ENCODE measurements at places on chromosomes 7 and 10.

GRCh38 chr7:31828520-31828919, 141.5 kb downstream of the PPP1R17 start:
- DNase-seq: no peak

GRCh38 chr10:24944512-24945255, 7.7 kb downstream of the PRTFDC1 start:
- no peak for DNase-seq

DNA sequence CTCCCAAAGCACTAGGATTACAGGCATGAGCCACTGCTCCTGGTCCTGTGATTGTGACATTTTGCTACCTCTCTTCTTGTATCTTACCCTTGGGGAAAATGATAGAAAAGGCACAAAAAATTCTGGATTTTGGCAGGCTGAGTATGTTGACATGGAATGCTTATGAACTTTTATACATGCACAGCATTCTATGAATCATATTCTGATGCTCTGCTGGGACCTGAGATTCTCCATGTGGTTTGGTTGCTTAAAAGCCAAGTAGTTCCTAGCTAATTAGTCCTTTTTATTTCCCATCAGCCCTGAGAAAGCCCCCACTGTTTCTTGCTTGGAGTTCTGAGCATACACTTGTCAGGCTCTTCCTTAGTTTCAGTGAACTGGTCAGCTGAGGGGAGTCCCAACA, 8.3 kb upstream of the KAZALD1 start:
- no peak for DNase-seq

- DNase-seq: no peak
Measured at GRCh38 chr10:92290076-92290836, 622 bp downstream of the CPEB3 start.

DNA sequence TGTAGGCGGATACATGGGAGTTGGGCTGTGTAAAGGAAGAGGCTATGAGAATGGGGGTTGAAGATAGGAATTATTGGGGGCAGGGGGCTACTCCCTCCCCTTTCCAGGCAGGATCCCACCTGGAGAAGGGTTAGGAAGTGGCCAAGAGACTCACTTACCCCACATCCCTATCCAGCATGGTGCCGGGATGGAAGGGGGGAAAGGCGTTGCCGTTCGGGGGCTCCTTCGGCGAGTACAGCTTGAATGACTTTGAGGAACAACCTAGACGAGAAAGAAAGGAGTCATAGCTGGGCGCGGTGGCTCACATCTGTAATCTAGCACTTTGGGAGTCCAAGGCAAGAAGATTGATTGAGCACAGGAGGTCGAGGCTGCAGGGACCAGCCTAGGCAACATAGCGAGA, 8.9 kb downstream of the LDB1 start:
- no peak for DNase-seq

DNA sequence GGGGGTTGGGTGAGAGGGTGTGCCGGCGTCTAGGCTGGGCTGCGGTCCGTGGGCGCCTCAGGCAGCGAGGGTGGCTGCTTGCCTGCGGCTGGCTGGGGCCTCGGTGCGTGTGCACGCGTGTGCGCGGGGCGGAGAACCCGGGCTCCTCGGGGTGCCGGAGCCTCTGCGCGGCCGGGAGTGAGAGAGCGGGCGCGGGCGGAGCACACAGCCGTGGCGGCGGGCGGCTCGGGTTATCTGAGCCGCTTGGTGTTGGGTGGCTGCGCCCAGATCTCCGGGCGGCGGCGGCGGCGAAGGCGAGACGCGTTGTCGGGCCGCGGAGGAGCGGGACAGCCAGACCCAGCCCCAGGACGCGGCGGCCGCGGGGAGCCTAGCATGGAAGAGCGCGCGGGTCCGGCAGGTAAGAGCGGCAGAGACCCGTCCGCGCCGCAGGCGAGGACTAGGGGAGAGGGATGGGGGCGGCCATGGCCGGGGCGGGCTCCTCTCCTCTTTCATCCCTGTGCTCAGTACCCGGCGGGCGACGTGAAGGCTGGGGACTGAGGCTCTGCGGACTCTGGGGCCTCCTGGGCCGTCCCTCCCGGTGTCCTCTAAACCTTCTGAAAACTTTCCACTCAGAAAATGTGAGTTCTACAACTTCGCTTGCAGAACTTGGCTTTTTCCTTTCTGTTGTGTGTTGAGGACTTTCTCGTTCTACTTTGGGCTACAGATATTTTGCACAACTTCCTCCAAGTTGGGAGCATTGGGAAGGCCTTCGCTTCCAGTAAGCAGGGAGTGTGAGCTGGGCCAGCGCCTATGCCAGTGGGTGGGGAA, 9.8 kb upstream of the PAX2 start:
- no peak for DNase-seq

DNA sequence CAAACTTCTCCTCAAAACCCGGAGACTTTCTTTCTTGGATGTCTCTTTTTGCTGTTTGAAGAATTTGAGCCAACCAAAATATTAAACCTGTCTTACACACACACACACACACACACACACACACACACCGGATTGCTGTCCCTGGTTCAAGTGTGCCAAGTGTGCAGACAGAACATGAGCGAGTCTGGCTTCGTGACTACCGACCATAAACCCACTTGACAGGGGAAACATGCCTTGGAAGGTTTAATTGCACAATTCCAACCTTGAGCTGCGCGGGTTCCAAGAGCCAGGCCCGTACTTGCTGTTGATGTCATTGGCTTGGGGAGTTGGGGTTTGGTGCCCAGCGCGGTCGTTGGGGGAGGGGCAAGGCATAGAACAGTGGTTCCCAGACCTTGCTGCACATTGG, 1.7 kb downstream of the EGFR start:
- no peak for DNase-seq

GRCh38 chr7:94335586-94335985, 59.1 kb upstream of the COL1A2 start:
- no peak for DNase-seq

- DNase-seq: no peak
Measured at GRCh38 chr7:130732980-130733930, 752 bp downstream of the KLF14 start.

- DNase-seq: no peak
Measured at GRCh38 chr7:135209225-135209834, 2.0 kb downstream of the WDR91 start.

DNA sequence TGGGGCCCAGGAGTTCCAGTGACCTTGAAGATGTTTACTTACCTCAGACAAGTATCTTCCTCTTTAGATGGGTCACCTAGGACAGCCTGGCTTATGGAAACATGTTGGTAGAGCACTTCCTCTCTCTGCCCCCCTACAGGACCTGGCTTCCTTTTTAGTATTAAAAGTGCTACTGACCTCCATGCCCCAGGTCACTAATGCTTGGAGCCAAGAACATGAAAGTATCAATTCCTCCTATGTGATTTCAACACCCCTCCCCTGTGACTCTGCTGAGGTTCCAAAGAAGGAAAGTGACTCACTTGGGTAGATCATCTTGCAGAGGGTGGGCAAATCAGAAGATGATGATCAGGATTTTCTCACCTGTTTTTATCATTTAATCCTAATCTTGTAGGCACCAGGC, 125.3 kb upstream of the CCDC6 start:
- DNase-seq: no peak

GRCh38 chr10:29987471-29987870, 71.9 kb downstream of the JCAD start:
- DNase-seq: no peak

- DNase-seq: no peak
Measured at GRCh38 chr7:113131367-113131766, 13.0 kb upstream of the SMIM30 start.

GRCh38 chr7:542713-543500, 23.3 kb upstream of the PDGFA start:
- no peak for DNase-seq

DNA sequence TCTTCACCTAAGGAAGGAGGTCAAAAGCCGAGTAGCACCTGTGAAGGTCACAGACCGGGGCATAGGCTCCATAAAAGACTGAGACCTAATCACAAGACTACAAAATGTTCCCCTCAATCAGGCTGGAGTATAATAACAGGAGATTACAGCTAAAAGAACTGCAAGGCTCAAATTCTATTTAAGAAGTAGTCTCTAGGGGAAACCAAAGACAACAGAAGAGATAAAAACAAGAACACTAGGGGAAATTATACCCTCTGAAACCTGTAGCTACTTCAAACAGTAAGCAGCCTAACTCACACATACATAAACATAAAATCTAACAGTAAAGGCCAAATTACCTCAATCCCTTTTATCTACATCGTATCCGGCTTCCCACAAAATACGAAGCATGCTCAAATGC, 38.3 kb downstream of the LMBR1 start:
- no peak for DNase-seq

GRCh38 chr7:91128683-91129348, 135.4 kb upstream of the FZD1 start:
- no peak for DNase-seq

DNA sequence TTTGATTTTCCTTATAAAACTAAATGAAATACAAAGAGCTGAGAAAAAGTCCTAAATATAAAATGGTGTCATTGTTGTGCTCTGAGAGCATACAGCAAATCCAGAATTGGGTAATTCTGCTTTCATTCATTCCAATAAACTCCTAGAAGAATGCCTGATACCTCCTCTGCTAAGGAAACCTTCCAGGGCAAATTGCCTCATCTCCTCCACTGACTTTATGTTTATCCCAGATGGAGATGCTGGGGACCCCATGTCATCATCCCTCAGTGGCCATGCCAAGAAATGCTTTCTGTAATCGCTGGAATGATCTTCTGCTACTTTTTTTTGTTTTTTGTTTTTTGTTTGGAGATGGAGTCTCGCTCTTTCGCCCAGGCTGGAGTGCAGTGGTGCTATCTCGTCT, 119.3 kb upstream of the PRKCQ start:
- DNase-seq: no peak
